Kidney epithelial cell (primary cell): ENCODE measurements at places on chromosomes 11 and 22.
A peak's percentile ranks its signal among the peaks of the same experiment; 100 is the strongest.

GRCh38 chr11:78277314-78277994, 88.7 kb downstream of the USP35 start:
- DNase-seq = no peak

- DNase-seq = peak; percentile 4
Observed at GRCh38 chr11:45607995-45608394, 57.4 kb downstream of the CHST1 start.

GRCh38 chr11:61552108-61552635, 28.7 kb downstream of the SYT7 start:
- no peak for DNase-seq

DNA sequence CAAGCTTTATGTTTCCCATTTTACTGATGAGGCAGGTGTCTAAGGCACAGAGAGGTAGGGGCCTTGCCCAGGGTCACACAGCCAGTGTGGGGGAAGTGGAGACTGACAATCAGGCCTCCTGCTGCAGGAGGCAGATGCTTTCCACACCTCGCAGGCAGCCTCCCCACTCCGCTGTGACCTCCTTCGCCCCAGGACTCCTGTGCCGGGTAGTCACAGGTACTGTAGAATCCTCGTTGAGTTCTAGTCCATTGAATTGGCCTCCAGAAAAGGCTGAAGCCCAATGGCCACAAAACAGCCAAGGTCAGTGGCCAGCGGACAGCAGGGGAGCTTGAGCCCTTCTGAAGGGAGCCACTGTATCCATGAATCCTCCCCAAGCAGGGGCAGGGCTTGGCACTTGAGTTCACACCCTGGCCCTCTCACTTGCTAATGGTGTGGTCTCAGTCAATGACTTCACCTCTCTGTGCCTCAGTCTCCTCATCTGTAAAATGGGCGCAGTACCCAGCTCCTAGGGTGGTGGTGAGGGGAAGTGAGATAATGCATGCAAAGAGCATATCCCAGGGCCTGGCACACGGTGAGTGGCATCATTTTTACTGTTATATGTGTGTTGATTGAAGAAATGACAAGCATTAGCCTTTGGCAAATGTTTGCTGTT, 1.1 kb upstream of the FXYD2 start:
- no peak for DNase-seq
